ENCODE measurements at places on chromosomes 7 and 10.
A peak's percentile ranks its signal among the peaks of the same experiment; 100 is the strongest.

GRCh38 chr10:10959666-10960065 lies 58.0 kb upstream of the CELF2 start:
- no peak for DNase-seq

GRCh38 chr7:144408121-144408520 lies 4.6 kb upstream of the NOBOX start:
- DNase-seq = no peak

- no peak for DNase-seq
These were observed 22.6 kb upstream of the ZNF735 start for GRCh38 chr7:64184376-64184775.

GRCh38 chr7:149783386-149784250 lies 10.2 kb upstream of the ZNF467 start:
- no peak for DNase-seq

DNA sequence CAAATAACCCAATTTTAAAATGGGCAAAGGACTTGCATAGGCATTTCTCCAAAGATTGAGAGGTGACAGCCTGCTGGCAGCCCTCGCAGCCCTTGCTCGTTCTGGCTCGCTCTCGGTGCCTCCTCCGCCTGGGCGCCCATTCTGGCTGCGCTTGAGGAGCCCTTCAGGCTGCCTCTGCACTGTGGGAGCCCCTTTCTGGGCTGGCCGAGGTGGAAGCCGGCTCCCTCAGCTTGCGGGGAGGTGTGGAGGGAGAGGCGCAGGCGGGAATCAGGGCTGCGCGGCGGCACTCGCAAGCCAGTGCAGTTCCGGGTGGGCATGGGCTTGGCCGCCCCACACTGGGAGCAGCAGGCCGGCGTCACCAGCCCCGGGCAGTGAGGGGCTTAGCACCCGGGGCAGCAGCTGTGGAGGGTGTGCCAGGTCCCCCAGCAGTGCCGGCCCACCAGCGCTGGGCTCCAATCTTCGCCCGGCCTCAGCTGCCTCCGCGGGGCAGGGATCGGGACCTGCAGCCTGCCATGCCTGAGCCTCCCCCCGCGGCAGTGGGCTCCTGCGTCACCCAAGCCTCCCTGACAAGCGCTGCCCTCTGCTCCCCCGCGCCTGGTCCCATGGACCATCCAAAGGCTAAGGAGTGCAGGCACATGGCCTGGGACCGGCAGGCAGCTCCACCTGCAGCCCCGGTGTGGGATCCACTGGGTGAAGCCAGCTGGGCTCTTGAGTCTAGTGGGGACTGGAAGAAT lies 54.0 kb upstream of the GALNT17 start:
- DNase-seq = no peak

DNA sequence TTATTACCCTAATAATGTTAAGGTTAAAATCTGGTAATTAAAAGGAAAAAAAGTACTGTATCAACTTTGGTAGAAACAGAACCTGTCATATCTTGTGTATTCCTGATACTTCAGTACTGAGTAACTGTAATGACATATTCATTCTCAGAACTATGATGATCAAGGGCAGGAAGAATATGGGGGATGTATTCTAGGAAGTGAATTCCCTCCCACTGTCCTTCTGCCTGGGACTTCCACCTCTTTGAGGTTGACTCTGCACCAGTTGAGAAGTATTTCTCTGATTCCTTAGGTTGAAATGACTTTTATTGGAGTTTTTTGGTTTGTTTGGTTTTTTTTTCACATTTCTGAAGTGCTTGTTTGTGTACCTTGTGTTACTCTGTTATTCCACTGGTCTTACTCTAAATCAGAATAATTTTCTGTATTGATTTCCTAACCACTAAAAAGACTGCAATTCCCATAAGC lies 36.9 kb downstream of the WASL start:
- DNase-seq = peak; percentile 48

GRCh38 chr7:34675749-34676374 lies 17.8 kb downstream of the NPSR1 start:
- DNase-seq = peak; percentile 4

DNA sequence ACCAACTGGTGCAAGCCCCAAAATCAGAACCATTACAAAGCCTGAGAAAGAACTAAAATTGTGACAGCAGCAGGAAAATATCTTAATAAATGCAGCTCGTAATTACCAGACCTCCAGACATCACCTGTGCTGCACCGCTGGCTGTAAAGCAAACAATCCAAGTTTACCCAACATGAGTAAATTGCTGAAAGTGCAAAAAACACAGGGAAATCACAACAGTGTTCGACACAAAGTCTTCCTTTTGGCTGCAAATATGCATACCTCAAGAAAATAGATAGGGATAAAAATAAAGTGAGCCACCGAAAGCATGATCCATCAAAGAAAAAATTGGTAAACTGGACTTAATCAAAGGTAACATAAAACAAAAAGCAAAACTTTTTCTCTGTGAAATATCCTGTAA lies 101.7 kb downstream of the SLC16A9 start:
- no peak for DNase-seq

DNA sequence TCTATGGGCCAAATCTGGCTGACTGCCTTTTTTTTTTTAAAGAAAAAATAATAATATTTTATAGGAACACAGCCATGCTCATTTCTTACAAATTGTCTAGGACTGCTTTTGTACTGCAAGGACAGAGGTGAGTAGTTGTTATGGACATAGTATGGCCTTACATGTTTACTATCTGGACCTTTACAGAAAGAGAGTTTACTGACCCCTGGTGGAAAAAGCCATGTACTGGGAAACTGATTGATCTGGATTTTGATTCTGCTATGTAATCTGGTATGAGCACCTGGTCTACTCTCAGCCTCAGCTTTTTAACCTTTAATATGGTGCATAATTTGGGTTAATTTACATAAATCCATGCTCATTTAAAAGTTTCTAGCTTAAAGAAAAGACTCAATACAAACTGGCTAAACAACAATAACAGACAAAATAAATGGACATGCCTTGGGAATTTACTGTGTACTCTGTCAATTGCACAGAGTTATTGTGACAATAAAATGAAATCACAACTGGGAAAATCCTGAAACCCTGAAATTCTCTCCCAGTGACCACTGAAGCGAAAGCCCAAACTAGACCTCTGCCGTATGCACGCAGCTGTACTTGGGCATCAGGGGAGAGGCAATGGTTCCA lies 260.7 kb downstream of the BMPER start:
- no peak for DNase-seq

DNA sequence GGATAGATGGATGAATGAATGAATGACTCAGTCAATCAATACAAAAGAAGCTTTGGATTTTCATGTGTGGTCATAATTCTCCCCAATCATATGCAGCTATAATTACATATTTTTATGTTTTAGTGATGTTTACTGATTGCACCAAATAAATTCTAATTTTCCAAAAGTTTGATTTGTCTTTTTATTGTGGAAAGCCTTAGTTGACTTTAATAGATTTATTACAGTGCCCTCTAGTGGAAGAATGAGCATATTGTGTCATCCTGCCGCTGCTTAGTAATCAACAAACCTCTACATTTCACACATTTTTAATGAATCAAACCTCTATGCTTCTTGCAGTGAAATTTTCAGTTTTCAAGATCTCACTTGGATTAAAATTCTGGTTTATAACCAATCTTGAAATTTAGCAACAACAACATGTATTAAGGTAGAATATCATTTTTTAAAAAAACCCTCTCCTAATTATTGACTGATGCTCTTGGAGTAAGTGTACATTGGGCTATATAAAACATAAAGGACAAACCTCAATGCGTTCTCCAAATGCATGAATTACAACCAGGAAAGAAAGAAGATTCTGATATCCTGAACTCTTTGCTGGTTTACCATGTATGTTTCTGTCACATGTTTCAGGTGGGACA lies 55.6 kb upstream of the PNLIP start:
- DNase-seq = peak; percentile 60

DNA sequence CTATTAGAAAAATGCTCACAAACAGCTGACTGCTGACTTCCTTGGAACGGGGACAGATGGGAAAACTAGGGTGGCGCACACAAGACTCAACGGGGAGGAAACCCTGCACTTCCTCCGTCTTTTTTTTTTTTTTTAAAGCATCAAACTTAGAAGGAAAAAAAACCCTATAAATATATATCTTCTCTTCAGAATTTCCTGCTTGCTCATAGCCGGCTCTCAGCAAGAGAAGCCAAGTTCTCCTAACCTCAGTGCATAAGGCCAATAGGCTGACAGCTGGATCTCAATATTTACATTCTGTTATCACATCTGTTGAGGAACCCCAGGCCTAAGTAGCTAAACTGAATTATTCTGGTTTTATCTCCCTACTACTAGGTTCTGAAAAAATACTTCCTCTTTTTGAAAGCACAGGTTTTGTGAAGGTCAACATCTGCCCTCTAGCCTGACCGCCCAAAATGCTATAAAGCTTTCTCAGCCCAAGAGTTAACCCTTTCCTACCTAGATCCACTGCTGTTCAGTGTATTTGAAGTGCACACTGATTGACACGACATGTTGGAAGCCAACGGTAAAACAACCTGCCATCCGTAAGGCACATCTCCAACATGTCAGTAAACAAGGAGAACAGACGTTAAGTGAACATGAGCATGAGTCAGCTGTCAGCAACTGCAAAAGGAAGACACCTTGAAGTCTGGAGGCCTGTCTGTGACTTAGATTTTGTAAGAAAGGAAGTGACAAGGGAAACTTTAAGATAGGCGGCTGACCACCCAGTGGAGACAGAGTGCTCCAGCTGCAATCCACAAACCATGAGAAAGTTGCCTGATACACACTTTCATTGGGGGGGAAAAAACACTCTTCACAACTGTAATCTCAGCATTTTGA lies 83.8 kb downstream of the EBLN1 start:
- peak; percentile 33 for DNase-seq

GRCh38 chr10:113609704-113610108 lies 54.1 kb downstream of the NRAP start:
- no peak for DNase-seq

- DNase-seq = no peak
These were observed 2.9 kb downstream of the RBM20 start for GRCh38 chr10:110647136-110647430.

- DNase-seq = no peak
These were observed 106.0 kb downstream of the CXCL12 start for GRCh38 chr10:44278837-44279324.

DNA sequence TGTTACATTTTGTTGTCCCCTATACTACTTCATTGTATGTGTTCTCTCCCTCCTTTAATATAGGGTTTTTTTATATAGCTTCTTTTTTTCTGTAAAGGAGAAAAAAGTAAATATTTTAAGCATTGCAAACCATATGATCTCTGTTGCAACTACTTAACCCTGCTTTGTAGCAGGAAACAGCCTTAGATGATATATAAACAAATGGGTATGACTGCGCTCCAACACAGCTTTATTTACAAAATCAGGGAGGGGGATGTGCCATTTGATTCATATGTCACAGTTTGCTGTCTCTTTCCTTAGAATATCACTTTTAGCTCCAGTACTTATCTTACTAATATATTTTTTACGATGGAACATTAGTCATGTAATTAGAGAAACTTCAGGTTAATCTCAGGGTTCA lies 155.2 kb upstream of the GNAI1 start:
- no peak for DNase-seq

GRCh38 chr10:105189463-105189800 lies 548.3 kb downstream of the SORCS3 start:
- DNase-seq = no peak

GRCh38 chr7:154564676-154565075 lies 438.2 kb downstream of the PAXIP1 start:
- DNase-seq = no peak

DNA sequence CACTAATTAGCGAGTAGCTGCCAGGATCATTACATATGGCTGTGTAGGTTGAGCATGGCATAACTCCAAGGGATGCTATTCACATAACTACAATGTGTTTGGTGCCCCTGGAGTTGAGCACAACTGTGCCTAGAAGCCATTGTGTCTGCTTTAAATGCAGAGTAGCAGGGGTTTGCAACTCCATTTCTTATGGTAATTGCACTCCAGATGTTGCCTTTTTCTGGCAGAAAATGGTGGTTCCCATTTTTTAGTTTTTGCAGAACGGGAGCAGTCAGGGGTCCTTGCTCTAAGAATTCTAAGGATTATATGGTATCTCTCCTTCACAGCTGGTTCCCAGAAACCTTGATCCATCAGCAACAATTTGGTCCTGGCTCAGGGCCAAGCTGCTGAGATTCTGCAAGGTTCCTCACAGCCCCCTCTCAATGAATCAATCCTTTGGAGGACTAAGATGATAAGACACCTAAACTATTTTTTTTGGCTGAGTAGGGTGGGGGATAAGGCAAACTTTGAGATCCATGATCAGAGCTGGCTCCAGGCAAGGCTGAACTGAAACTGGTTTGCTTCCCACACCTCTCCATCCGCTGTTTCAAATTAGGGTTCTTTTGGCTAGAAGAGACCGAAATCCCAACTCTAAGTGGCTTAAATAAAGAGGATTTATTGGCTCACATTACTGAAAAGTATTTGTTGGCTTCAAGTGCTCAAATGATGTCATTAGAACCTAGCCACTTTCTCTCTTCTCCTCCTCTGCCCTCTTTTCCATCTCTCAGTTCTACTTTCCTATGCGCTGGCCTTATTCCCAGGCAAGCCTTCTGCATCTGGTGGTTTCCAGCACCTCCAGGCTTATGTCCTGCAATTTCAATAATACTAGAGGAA lies 97.5 kb upstream of the CCDC6 start:
- DNase-seq = no peak

- no peak for DNase-seq
These were observed 23.4 kb upstream of the BNIP3 start for GRCh38 chr10:132005147-132005546.

GRCh38 chr10:16491933-16492332 lies 29.7 kb downstream of the C1QL3 start:
- DNase-seq = no peak

DNA sequence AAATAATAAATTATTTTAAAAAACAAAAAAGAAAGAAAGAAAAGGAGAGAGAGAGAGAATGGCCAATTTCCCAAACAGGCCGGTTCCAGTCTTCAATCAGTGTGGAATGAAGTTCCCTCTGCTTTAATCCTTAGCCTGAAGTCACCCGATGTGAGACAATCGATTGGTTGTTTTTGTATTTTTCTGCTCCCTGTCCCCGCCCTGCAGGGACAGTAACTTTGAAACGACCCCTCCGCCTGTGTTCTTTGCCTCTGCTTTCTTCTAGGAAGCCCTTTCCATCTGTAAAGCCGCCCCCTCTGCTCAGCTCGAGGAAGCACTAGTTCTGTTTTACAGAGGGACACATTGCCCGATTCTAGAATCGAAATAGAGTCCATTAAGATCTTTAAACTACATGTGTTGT lies 33.4 kb downstream of the FOXL3 start:
- DNase-seq = no peak

GRCh38 chr10:128950916-128951275 lies 516.1 kb upstream of the MGMT start:
- no peak for DNase-seq

Measured in suppressor macrophage (primary cell).